ENCODE measurements at places on chromosomes 7 and 10.

- DNase-seq, result peak; percentile 39
These were observed 14.0 kb upstream of the RAMP3 start for GRCh38 chr7:45143616-45144015.

DNA sequence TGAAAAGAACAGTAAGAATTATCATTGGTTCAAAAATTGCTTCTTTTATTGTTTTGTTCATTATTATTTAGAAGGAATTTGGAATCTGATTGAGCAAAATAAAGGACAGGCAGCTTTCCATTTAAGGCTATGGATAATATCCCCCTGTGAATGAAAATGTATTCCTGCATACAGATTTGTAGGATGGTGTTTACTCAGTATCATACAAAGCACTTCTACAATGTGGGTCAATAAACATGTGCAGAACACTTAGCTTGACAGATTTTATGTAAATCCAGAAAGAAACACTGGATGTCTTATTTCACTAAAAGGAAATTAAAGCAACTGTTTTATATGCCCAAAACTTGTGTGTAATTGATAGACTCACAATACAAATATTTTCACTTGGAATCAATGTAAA is 189.7 kb downstream of the THSD7A start:
- DNase-seq, result no peak

GRCh38 chr10:6592080-6592479 is 12.0 kb upstream of the PRKCQ start:
- DNase-seq, result no peak

GRCh38 chr10:18501198-18501597 is 150.2 kb downstream of the NSUN6 start:
- peak; percentile 62 for DNase-seq

GRCh38 chr7:111873963-111874690 is 311.8 kb upstream of the IMMP2L start:
- DNase-seq, result peak; percentile 64

DNA sequence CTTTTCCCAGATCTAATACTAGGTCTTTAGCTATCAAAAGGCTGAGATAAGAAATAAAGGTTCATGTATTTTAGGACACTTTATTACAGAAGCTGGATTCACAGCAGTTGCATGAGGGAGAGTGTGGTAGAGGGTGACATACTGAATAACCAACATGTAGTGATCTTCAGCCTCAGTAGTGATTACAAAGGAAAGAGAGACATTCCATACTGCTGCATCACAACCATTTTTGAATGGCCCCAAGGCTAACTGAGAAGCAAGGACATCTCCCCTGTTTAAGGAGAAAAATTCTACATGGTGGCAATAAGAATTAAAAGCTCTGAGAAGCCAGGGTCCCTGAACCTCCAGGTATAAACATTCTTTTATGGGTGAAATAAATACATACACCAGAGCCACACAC is 35.3 kb downstream of the COG5 start:
- peak; percentile 38 for DNase-seq

DNA sequence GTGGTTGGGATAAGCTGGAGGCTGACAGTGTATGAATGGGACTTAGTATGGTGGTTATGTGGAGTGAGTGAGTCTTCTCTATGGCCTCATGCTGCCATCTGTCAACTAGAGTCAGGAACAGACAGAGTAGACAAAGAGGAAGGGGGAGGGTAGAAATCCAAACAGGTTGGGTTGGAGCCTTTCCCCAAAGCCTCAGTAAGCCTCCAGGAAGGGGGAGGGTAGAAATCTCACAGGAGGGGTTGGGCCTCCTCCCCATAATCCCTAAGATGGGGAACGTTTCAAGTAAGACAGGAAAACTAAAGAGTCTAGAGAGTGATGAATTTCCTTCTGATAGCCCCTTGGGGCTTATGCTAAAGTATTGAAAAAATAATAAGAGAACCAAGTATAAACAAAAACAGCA is 2.0 kb upstream of the AKR1B15 start:
- DNase-seq, result no peak

DNA sequence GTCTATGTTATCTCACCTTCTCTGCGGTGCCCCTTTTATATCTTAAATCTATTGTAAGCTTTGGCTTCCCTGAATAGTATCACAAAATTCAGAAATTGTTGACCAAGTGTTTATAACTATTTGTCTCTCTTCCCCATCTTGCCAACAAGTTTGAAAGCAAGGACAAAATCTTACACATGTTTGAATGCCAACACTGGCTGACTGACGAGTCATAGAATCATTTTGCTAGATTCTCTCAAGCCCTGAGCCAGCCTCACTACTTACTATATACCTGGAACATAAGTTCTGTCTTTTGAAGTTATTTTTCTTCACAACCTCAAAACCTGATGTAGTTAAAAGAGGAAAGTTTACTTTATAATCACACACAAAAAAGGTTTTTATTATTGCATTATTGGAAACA is 700.7 kb downstream of the PHTF2 start:
- DNase-seq, result peak; percentile 4

DNA sequence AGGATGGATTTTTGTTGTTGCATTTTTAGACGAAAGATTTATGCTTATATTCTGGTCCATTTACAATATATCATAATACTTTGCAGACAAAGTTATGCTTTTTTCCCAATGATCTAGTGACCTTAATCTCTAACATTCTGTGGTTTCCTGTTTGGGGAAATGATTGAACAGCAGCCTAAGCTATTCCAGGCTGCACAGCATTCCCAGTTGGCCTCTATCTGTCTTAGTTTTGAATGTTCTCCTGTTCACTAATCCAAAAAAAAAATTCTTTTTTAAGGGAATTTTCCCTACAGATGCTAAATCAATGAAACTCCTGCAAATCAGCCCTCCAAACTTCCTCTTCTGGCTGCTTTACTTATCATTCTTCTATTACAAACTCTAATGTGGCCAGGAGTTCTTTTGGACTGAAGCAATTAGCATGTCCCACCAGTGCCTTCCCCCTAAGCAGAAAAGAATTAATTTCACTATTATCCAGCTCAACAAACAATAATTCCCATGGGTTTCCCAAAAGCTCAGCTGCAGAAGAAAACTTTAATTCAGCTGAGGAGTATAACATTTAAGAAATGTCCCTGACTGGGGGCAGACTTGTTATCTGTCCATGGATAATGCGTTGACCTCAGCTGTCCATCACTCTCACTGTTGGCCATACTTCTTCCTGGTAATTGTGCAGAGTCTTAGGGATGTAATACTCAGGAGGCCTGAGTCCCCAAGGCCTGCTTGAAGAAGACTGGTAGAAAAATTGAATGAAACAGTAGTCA is 81.9 kb upstream of the TRIL start:
- peak; percentile 23 for DNase-seq

DNA sequence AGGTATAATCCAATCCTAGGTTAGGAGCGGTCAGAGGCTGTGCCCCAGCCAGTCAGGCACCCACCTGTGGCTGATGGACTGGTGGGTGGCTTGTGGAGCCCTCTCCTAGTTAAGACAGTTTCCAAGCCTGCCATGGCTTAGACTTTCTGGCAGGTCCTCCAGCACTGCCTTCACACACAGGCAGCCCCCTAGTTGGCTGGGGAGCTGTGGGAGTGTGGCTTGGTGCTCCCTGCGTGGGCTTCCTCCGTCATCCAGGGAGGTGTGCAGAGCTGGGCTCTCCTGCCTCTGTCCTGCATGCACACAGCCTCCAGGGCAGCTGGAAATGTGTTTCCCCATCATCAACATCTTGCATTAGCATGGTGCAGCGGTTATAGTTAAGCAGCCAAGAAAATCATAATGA is 84.3 kb upstream of the RHEB start:
- no peak for DNase-seq

GRCh38 chr10:78312197-78313047 is 278.8 kb downstream of the RPS24 start:
- DNase-seq, result peak; percentile 51

- DNase-seq, result peak; percentile 95
These were observed 17.8 kb upstream of the IFIT2 start for GRCh38 chr10:89283936-89284475.

DNA sequence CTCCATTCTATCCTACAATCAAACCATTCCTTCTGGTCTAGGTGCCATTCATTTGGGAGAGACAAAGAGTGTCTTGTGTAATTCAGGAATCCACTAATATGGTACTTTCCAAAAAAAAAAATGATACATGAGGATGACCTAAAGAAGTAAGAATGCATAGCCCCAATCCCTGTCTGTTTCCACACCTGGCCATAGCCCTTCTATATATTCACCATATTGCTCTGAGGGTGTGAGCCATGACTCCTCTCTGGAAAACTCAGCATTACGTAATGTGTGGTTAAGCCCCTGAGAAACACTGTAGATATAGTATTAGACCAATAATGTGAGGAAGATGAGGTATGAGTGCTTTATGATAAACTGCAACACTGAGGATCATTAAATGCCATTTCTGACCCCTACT is 592.7 kb downstream of the INHBA start:
- DNase-seq, result peak; percentile 58

DNA sequence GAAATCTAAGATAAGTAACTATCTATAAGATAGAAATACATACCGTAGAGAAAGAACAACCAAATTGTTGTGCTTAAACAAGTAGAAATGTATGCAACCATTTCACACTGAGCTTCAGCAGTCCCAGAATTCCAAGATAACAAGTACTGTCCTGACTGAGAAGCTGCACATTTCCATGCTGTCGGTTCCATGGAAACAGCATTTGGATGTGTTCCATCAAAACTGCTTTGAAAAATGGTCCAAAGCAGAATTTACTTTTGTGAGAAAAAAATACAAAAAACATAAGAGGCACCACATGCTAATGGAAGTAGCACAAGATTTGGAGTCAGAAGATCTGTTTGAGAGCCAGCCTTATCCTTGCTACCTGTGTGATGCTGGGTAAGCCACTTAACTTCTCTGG is 92.6 kb downstream of the MTERF1 start:
- DNase-seq, result no peak

DNA sequence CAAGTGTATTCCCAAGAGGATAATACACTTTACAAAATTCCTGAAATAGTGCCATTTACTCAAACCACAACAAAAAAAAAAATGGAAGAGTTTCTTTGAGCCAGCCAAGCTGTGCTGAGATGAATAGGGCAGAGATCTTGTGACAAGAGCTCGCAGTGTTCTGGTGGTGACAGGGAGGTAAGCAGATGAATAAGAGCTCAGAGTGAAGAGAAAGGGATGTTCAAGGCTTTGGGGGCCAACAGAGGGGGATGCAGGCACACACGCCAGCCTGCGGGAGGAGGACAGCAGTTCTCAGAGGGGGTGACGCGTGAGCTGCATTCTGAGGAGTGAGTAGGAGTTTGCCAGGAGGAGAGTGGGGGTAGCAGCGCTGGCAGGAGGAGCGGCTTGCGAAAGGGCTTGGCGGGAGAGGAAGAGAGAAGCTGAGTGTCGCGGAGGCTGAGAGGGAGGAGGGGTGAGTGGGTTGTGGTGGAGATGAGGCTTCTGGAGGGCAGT is 194.4 kb upstream of the IMMP2L start:
- peak; percentile 87 for DNase-seq

- DNase-seq, result no peak
These were observed 112.7 kb upstream of the KIAA1217 start for GRCh38 chr10:24096281-24096680.

DNA sequence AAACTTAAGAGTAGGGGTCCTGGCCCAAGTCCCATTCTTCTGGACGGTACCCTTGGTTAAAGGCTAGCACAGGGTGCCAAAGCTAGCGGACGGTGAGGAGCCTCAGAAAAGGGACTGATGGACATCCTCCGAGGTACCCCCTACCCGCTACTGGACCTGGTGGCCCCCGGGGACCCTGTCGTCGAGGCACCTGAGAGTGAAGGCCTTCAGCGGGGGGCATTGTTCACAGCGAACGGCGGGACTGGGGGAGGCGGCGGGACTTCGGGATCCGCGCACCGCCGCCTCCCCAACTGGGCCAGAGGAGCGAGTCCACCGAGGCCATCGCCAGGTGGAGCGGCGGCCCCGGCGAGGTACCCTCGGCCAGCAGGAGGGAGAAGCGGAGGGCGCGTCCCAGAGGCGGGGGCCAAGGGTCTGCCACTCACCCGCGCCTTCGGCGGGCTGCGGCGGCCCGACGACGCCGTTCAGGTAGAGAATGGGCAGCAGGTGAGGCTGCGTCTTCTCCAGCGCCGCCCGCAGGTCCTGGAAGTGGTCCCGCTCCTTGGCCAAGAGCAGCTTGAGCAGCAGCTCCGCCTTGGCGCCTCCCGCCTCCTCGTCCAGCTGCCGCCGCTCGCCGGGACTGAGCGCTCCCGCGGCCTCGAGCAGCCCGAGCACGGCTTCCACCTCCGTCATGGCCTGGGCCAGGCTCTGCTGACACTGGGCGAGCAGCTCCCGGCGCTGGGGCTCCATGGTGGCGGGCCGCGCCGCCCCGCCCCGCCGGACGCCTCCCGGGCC is 575 bp downstream of the DLG5 start:
- peak; percentile 22 for DNase-seq

GRCh38 chr7:68121056-68121455 is 1124.4 kb downstream of the TYW1 start:
- no peak for DNase-seq

- DNase-seq, result no peak
These were observed 145.2 kb upstream of the ANK3 start for GRCh38 chr10:60534761-60535389.

- peak; percentile 42 for DNase-seq
These were observed 87.2 kb upstream of the HPS1 start for GRCh38 chr10:98533746-98534445.

DNA sequence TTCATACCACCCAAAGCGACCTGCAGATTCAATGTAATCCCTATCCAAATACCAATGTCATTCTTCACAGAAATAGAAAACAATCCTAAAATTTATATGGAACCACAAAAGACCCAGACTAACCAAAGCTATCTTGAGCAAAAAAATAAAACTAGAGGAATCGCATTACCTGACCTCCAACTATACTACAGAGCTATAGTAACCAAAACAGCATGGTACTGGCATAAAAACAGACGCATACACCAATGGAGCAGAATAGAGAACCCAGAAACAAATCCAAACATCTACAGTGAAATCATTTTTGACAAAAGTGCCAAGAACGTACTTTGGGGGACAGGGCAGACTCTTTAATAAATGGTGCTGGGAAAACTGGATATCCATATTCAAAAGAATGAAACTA is 16.9 kb upstream of the CUL1 start:
- DNase-seq, result no peak

GRCh38 chr10:29057822-29058331 is 231.0 kb upstream of the LYZL1 start:
- DNase-seq, result no peak

DNA sequence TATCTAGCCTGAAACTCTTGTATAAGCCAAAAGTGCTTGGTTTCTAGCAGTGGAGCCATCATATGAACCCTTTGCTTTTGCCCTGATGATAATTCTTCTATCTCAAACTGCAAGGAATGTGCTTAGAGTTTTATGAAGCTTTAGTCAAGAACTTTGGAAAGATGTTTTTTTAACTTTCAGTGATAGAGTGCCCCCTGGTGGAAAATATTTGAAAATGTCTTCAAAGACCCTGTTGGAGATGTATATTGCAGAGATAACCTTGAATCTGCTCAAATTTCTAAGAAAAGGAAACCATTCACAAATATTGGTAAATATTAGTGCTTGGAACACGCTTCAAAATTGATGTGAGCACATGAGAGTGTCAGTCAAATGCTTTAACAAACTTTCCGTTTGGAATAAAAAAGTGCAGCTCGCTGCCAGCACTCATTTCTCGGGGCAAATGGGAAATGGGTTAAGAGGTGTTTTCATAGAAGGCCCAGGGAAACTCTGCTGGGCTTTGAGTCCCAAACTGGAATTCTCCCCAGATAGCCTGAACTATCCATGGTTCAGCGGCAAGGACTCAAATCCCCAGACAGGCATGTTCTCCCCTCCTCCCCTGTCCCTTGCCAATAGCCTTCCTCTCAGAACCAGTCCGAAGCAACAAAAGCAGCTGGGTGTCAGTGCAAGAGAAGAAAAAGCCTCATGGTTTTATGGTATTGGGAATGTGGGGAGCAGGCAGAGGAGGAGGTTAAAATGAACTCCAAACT is 129.3 kb downstream of the MYOF start:
- DNase-seq, result peak; percentile 45
